ENCODE measurements at places on chromosomes 6 and 20.
A peak's percentile ranks its signal among the peaks of the same experiment; 100 is the strongest.

DNA sequence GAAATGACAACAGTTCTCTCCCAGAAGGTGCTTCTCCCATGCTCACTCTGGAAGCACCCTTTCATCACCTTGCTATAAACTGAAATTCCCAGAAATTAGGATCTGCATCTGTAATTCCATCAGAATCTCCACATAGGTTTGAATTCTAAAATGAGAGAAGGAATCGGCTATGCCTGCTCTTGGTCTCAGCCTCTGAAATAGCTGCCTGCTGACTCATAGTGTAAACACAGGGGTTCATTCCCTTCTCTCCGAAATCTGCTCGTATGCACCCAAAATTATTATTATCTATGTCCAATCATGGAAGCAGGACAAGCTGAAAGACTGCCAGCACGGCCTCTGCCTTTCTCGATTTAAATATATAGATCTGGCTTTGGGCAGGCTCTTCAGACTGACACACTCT, 74.6 kb upstream of the TAB2 start:
- DNase-seq: no peak

DNA sequence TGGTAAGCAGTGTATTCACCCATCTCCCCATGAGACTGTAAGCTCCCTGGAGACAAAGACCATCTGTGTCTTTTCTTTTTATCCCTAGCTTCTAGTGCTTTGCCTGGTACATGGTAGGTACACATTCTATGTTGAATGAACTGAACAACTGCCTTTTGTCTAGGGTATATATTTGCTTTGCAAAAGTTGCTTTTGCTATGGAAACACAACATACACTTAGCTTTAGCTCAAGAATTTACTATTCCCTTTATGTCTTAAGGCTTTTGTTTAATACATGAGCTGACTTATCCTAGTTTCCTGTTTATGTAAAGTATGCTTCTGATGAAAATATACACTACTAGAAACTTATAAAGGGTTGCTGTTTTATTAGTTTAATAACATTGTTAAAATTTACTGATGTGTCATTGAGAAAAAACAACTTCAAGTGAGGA, 198.2 kb downstream of the PRL start:
- DNase-seq: no peak

DNA sequence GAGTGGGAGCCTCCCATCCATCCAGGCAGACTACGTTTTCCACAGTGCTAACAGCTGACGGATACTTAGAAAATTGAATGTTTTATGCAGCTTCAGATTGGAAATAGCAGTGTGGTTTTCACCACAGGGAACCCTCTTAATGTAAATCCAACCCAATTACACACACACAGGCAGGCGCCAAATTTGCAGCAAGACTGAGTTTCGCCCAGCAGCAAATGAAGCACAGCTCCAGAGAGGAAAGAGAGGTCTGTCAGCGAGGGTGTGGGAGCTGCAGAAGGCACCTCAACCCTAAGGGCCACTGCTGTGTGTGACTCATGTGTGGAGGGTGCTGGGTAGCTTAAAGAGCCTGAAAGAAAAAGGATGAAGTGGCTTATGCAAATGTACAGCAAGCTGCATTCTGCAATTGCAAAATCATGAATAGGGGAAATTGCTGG, 365.7 kb downstream of the MAFB start:
- peak; percentile 73 for DNase-seq

DNA sequence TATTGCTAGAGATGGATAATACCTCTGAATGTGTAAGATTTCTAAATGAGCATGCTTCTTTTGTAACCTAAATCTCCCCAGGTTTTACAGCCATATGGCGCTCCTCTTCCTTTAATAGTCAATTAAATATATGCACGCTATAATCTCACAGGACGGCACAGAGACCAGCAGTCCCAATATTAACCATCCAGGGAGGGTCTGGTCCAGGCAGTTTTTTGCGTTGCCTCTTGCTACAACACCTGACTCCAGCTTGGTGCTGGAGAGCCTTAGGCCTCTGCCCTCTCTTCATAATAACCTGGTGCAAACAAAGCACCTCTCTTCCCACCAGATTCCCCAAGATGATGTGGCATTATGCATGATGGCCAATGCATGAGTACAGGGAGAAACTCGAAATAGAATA, 183.4 kb downstream of the LY86 start:
- no peak for DNase-seq

- no peak for DNase-seq
Observed at GRCh38 chr20:45866454-45866853, 9.0 kb downstream of the ZSWIM3 start.

- no peak for DNase-seq
Observed at GRCh38 chr6:100309174-100309573, 155.5 kb downstream of the SIM1 start.

DNA sequence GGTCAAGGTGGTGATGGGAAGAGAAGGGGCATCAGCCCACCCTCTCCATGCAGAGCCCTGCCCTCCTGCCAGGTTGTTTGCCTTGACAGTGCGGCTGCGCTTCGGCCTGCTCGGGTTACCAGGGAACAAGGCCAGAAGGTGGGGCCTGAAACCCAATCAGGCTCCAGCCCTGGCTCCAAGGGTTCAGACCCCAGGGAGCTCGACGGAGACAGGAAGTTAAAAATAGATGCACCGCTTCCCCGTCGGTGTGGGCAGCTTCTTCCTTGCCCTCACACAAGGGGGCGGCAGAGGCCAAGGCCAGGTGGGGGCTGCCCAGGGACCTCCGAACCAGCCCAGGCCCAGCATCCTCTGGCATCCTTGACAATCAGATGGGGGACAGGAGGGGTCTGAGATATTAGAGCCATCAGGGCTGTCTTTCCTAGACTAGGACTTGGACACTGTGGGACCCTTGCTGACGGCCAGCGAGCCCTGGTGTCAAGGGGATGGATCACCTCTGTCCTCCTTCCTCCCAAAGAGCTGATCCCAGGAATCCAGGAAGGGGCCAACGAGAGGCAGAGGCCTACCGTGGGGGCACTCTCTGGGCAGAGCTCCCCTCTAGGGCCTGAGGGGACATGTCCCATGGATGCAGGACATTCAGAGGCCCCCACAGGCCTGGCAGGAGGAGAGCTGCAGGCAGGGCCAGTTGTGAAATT, 65.2 kb downstream of the RIPOR3 start:
- DNase-seq: no peak

DNA sequence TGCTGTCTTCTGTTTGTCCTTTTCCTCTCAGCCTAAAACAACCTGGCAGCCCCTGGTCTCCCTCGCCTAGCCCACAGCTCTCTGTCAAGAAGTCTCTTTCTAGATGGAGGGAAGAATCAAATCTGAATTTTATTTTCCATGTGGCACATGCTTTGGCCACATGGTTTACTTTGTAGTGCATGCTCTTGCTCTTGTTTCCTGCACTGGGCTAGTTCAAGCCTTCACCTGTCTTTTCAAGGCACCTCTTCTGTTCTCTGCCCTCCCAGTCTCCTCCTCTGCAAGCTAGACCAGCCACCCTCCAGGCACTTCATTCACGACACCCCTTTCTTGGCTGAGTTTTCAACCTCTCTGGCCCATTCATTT, 7.6 kb downstream of the PPP1R14C start:
- DNase-seq: no peak

DNA sequence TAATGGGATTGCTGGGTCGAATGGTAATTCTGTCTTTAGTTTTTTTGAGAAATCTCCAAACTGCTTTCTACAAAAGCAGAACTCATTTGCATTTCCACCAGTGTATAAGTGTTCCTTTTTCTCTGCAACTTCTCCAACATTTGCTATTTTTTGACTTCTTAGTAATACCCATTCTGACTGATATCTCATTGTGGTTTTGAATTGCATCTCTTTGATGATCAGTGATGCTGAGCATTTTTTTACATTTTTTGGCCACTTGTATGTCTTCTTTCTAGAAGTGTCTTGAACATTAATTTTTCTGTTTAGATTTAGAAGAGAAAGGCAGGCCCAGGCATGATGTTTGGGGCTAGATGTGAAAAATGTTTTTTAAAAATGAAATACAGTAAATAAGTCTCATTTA, 553.1 kb upstream of the MAN1A1 start:
- DNase-seq: no peak
